ENCODE measurements at places on chromosomes 16 and 17.

GRCh38 chr17:6912110-6913051, 80.9 kb upstream of the TEKT1 start:
- DNase-seq, result no peak

GRCh38 chr17:44967026-44967906, 837 bp downstream of the C1QL1 start:
- DNase-seq, result no peak

DNA sequence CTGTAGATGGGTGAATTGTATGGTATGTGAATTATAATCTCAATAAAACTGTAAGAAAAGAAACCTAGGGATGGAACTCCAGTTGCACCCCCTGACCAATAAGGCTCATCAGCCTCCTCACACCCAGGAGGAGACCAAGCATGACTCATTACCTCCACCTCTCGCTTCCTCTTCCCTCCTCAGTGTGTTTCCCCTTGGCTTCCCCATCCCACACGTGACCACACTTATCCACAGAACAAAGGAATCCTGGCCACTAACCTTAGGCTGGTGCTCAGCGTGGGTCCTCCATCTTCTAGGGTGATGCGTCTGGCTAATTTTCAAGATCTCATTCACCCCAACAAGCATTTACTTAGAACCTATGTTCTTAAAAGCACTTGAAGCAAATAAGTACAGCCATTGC, 36.2 kb upstream of the MAP3K14 start:
- no peak for DNase-seq

- no peak for DNase-seq
Measured at GRCh38 chr17:49316258-49316570, 45.8 kb downstream of the ZNF652 start.

DNA sequence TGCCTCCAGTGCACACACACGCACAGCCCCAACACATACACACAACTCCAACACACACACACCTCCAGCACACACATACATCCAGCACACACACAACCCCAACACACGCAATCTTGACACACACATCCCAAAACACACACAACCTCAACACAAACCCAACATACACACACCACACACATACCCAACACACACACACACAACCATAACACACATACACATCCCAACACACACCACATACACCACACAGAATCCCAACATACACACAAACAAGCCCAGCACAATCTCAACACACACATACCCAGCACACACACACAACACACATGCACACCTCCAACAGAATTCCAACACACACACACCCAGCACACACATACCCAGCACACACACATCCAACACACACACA, 301.1 kb downstream of the ABCC12 start:
- no peak for DNase-seq

GRCh38 chr17:42493319-42493718, 34.6 kb downstream of the ATP6V0A1 start:
- no peak for DNase-seq

- DNase-seq, result no peak
Measured at GRCh38 chr17:12790249-12791106, 1.2 kb downstream of the ARHGAP44 start.

GRCh38 chr16:5482256-5482655, 384.7 kb upstream of the EEF2KMT start:
- no peak for DNase-seq

GRCh38 chr17:13104576-13104975, 86.7 kb upstream of the ELAC2 start:
- no peak for DNase-seq

GRCh38 chr17:57152967-57153528, 68.0 kb downstream of the AKAP1 start:
- DNase-seq, result no peak

DNA sequence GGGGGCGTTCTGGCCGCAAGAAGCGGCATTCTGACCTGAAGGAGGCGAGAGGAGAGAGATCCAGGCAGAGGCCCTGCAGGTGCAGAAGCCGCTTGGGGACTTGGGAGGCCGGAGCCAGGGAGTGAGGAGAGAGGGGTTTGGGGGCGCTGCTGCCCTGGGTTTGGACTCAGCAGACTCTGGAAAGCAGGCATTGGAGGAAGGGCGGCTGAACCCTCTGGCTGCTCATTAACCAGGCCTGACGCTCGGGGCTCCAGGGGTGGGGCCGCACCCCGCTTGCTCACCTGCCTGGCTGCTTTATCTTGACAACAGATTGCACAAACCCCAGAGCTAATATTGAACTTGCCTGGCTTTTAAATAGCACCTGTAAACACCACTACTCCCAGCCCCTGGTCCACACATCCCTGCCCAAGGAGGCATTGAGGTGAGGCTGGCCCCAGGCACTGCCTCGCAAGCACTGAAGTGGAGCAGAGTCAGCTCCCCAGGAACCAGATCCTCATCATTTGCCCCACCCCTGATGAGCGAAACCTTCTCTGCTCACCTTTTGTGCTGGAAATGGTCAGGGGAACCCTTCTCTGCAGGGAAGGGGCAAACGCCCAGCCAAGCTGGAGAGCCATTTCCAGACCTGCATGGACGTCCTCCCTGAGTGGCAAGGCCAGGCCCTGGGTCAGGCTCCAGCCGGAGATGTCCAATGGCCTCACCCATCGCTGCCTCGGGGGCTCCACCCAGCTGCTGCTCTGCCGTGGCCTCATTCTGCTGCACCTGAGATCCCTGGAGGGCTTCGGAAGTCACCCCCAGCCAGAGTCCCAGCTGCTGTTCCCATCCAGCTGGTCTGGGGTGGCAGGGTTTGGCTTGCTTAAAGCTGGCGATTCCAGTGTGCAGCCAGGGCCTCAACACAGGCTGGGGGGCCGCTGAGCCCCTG, 190.2 kb upstream of the GSE1 start:
- DNase-seq, result peak; percentile 4

DNA sequence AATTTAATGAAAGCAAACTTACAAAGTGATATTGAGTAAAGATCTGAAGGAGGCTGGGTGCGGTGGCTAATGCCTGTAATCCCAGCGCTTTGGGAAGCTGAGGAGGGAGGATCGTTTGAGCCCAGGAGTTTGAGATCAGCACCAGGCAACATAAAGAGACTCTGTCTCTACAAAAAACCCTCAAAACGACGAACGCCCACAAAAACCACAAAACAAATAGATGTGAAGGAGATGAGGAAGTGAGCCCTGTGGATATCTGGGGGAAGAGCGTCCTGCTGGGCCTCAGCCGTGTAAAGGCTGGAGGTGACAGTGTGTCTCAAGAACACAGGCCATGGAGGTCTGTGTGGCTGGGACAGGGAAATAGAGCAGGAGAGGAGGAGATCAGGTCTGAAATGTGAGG, 68.8 kb downstream of the ITFG1 start:
- DNase-seq, result peak; percentile 56

- DNase-seq, result no peak
Measured at GRCh38 chr16:16971042-16971441, 499.7 kb downstream of the XYLT1 start.

DNA sequence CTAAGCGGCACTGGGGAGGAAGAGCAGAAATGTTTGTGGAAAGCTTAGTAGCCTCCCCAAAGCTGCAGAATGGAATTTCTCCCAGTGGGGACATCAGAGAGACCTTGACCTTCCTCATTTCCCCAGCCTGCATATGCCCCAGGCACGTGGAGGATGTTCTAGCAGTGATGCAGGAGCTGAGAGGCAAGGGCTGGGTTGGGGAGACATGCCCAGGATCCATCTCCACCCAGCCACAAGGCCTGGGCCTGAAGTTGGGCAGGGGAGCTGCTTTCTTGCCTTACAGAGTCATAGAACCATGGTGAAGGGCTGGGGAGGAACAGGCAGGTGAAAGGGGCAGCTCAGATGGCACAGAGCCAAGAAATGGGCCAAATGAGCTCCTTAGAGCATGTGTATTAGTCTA, 104.0 kb downstream of the TMEM132E start:
- no peak for DNase-seq

GRCh38 chr16:6081320-6081976, 983.9 kb upstream of the EEF2KMT start:
- DNase-seq, result peak; percentile 48

DNA sequence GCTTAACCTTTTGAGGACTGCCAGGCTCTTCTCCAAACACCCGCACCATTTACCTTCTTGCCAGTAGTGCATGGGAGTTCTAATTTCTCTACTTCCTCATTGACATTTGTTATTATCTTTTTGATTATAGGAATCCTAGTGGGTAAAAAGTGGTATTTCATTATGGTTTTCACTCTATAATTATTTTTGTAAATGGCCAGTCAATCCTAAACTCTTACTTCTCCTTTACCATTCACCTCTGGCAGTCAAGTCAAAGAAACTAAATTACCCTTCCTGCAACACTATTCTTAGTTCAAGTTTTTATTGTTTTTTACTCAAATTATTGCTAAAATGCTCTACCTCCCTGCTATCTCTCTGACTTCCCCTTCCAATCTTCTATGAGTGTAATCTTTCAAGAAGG, 29.8 kb upstream of the ANKFY1 start:
- DNase-seq, result no peak

DNA sequence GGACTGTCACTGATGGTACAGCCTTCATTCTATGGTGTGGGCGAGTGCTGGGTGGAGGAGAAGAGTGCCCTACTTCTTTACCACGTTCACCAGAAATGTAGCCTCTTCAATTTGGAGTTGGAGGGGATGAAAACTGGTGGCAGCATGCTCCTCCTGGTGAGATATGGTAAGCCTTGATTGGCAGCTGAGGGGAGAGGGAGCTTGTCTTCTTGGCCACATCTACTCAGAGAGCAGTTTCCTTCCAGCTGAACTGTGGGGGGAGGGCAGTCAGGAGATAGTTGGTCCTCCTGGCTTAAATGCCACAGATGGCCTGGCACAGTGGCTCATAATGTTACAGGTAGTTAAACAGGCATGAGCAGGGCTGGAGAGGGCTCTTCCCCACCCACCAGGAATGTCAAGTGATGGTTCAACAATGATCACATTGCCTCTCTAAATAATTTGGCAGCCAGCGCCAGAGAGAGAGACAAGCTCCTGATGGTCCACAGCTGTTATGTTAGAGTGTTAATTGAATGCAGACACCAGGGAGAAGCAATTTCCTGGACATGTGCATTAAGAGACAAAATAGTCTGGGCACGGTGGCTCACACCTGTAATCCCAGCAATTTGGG, 9.0 kb upstream of the MAPK3 start:
- DNase-seq, result no peak

DNA sequence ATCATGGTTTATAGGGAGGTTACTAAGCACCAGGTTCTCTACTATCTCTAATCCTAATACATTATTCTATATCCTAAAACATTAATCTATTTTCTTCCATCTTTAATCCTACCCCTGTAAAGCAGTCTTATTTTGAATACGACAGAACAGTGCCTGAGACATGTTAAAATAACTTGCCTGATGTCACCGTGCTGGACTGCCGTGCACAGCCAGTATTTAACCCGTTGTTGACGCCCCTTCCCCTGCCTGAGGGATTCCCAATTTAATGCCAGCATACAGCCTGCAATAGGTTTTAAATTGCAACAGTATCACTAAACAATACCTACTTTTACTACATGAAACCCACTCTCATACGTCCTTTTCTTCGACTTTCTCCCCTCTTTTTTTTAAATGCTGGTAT, 133.3 kb downstream of the PARN start:
- DNase-seq, result no peak

DNA sequence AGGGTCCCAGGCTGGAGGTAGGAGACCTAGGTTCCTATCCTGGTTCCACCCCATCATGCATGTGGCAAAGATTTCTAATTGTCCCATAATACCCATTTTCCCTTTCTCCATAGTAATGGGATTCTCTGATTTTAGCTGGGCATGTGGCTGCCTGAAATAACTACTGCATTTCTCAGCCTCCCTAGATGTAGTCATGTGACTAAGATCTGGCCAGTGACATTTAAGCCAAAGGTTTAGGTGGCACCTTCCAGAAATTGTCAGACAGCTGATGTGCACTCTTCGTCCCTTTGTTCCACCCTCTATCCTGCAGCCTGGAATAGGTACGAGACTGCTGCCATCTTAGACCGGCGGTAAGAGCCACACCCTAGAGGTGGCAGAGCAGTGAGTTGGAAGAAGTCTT, 8.2 kb downstream of the NXPH3 start:
- DNase-seq, result no peak

DNA sequence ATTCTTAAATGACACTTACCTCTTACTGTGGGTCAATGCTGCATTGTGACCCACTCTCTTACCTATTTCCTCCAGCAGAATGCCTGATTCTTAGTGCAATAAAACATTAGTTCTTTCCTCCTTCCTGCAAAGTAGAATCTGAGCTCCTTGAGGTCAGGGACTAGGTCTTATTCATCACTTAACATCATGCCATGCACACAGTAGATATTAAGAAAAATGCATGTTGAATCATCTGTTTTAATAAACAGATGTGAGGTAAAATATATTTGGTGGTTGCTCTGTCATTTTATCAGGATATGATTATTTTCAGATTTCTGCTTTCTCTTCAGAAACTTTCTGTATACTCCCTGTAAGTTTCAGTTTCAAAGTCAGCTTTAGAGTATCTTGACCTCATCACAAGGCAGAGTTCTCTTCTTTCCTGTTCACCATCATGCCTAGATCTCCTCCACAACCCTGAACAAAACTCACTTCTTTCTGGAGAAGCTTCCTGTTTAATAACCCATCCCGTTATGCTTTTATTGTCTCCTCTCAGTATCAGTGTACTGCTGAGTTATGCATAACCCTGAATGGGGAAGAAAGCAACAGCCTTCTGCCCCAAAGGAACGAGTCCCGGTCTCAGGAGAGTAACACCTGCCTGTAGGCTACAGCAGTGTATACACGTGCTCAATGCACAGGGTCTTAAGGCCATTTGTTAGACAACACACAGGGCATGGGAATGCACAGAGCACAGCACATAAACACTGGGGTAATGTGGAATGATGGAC, 30.3 kb upstream of the SUPT4H1 start:
- no peak for DNase-seq

All from DND-41 (cell line).